ENCODE measurements at places on chromosomes 4 and X.

GRCh38 chr4:3492741-3493719 is 29.9 kb downstream of the DOK7 start:
- DNase-seq = no peak

DNA sequence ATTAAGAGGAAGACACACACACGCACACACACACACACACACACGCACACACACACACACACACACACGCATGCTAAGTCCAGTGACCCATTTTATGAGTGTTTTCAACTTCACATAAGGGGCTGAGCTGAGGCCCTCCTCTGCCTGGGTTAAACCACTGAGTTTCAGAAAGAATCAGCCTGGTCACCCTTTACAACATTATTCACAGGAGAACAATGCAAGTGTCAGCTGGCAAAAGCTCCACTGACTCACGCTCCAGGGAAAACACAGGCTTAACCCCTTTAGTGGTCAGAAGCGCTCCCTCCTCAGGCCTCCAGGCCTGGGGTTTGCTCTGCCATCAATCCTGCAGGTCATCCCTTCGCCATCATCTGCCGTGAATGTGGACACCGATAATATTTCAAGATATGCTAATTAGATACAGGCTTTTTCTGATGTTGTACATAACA is 46.9 kb downstream of the ACOX3 start:
- DNase-seq = no peak

GRCh38 chrX:150919401-150919800 is 20.9 kb upstream of the CD99L2 start:
- DNase-seq = no peak

DNA sequence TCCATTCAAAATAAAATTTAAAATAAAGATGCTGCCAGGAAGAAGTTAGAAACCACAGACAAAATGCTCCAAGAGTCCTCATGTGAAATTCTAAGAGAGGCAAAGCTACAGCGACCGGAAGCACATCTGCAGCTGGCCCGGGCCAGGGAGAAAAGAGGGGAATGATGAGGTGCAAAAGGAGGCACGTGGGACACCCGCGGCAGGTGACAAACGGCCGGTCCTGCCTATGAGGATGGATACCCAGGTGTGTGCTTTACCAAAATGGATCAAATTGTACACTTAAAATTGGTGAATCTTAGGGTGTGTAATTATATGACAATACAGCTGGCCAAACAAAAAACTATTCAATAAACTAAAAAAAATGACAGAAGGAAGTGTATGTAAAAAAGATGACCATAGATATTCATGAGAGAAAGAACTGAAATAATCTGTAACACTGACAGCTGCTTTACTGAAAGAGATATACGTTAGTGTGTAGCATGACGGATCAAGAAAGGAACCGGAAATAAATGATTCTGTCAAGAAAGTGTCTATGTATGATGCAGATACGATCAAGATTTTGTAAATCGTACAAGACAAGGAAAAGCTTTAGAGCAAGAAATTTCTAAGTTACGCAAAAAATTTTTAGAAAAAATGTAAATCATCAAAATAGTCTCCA is 29.5 kb downstream of the PPP2R3B start:
- DNase-seq = no peak

DNA sequence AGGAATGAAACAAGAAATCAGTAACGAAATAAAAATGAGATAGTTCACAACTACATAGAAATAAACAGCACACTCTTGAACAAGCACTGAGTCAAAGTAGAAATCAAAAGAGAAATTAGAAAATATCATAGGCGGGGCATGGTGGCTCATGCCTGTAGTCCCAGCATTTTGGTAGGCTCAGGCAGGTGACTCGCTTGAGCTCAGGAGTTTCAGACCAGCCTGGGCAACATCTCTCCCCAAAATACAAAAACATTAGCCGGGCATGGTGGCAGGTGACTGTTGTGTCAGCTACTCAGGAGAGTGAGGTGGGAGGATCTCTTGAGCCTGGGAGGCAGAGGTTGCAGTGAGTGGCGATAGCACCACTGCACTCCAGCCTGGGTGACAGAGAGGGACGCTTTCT is 714.4 kb downstream of the GLUD2 start:
- DNase-seq = no peak

DNA sequence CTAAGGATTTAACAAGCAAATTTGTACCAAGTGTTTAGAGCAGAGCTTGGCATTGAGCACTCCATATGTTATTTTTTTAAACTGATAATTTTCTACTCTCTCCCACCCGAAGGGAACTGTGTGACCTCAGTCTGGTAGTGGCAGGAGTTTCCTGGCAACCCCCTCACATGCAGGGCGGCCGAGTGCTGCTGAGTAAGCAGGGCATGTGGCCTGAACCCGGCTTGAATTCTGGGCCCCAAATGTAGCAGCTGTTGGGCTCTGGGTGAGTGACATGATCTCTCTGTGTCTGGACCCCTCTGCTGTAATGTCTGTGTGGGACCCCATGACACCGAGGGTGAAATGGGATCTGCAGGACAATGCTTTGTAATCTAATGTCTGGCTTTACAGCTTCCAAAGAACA is 13.6 kb upstream of the C4orf50 start:
- no peak for DNase-seq

Data from stimulated activated naive CD8-positive, alpha-beta T cell treated with anti-CD3 and anti-CD28 coated beads, Interleukin-15, Interleukin-2, amounts not matched to agents 100 U/mL and 50 U/mL, for 24 hours (primary cell).